ENCODE measurements at places on chromosomes 12 and 14.
A peak's percentile ranks its signal among the peaks of the same experiment; 100 is the strongest.

GRCh38 chr12:109847142-109847735 is 14.0 kb upstream of the TRPV4 start:
- no peak for DNase-seq

GRCh38 chr12:97306147-97306546 is 156.5 kb upstream of the RMST start:
- DNase-seq: no peak

GRCh38 chr12:65949971-65950370 is 125.7 kb downstream of the HMGA2 start:
- no peak for DNase-seq

DNA sequence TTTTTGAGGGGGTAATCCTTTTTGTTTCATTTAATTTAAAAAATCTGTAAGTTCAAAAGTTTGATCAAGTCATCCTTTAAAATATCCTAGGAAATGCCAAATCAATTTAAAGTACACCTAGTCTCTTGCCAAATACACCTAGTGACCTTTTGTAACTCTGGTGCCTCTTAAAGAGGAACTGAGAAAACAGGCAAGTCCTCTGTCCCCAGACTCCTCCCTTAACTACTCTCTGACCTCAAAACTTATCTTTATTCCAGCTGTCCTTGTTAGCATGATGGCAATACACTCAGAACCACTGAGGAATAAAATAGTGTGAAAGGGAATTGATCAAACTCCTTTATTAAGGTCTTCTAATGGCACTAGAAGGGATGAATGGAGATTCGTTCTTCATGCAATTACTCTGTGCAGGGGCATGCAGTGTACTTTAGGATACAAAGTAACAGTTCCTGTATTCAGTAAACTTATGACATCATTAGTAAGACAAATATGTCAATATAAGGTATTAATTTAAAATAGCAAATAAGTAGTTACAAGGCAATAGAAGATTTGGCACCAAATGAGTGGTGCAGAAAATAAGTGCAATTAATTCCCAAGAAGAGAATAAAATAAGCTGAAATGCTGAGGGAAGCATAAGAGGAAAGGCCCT is 3.3 kb downstream of the FAR2 start:
- no peak for DNase-seq

GRCh38 chr14:57933349-57933748 is 67.5 kb upstream of the SLC35F4 start:
- DNase-seq: no peak

GRCh38 chr12:90940872-90941499 is 14.0 kb downstream of the CCER1 start:
- DNase-seq: no peak

DNA sequence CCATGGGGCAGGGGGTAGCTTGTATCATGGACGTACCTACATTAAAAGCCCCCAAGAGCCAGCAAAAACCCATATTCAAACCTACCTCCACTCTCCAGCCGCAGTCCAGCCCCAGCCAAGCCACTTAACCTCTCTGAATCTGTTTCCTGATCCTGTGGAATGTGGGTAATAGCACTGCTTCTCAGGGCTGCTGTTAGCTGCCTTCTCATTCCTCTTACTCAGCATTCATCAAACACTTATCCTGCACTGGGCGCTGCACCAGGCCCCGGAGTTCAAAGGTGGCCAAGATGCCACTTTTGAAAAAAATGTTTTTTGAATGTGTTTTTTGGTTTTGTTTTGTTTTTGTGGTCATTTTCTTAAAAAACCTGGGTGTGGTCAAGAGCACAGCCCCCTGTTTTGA is 237.4 kb downstream of the CHST11 start:
- no peak for DNase-seq

- no peak for DNase-seq
Observed at GRCh38 chr14:31613188-31613587, 52.0 kb downstream of the NUBPL start.

DNA sequence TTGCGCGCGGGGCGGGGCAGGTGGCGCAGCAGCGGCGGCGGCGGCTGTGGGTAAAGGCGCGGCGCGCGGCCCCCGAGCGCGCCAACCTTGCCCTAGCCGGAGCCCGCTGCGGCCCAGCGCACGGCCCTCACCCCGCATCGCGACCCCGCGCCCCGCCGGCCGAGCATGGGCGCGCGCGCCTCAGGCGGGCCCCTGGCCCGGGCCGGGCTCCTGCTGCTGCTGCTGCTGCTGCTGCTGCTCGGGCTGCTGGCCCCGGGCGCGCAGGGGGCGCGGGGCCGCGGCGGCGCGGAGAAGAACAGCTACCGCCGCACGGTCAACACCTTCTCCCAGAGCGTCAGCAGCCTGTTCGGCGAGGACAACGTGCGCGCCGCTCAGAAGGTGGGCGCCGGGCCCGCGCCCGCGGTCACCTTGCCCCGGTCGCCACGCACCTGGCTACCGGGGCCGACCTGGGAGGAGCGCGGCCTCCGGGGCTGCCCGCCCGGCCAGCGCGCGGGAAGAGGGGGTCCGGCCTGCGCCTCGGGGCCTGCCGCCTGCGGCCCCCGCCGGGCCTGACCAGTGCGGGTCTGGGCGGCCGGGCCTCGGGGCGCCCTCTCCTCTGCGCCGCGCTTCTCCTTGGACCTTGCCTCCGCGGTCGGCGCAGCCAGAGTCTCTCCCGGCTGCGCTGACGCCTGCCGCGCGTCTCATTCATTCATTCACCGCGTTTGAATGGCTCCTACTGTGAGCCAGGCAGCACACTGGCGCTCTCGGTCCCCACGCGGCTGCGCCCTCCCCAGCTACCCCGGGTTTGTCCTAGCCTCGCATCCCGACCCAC is at the start of gene BRI3BP:
Gene BRI3BP (plus strand): TSS at position 20 of the 811 bp plus-strand sequence. CDS start 146 bp downstream, at position 166.
- DNase-seq: peak; percentile 61

DNA sequence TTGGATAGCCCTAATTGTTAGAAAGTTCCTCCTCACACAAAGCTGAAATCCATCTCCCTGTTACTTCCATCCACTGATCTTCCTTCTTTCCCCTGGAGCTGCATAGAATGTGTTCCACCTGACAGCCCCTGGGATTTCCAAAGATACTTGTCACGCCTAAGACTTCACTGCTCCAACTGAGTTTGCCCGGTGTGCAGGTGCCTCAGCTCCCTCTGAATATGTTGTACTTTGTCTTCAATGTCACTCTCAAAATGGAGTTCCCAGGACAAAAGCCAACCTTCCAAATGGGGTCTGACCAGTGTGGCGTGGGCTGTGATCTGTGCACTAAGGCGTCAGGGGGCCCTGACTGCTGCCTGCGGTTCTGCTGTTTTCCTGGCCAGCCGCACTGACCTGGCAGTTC is 42.8 kb downstream of the CACNA2D4 start:
- no peak for DNase-seq

DNA sequence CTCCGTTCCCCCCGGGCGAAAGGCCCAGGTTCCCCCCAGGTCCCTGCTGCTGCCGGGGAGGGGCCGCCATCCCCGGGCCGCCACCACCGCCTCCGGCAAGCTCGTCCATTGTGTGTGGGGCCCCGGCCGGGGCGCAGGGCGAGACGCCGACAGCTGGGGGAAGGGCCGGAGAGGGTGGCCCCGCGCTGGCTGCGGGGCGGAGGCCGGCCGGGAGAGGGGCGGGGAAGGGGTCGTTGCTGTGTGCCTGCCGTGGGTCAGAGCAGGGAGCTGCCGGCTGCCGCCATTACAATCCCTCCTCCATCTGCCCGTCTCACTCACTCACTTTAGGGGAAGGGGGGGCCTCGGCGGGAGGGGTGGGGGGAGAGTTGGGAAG is at the start of gene STRN3:
Gene STRN3 (minus strand): TSS at position 303 of the 373 bp plus-strand sequence. CDS start 194 bp downstream, at position 109.
- no peak for DNase-seq

- DNase-seq: no peak
Observed at GRCh38 chr12:128567730-128568129, 256.0 kb downstream of the SLC15A4 start.

DNA sequence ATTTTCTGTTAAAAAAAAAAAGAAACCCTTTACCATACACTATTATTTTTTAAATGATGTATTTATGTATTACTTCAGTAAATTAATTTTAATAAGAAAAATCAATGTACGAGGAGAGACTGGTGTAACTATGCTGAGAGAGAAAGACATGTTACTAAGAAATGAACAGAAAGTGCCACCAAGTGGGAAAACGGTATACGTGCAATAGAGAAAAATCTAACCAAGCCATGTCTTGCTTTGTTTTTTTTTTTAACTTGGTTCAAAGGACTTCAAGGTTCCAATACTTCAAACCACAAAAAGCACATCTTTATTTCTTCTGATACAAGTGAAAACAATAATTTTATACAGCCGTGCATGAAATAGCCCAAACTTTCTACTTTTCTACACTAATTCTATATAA is 22.9 kb downstream of the NDUFA12 start:
- no peak for DNase-seq

- DNase-seq: no peak
Observed at GRCh38 chr12:91529829-91530228, 347.2 kb upstream of the DCN start.
